Small intestine (tissue), 16 donors: ENCODE measurements at places on chromosomes 7 and 10. TPM values are rescaled to one million over a fixed set of nuclear protein-coding genes. Genes with fewer than 3 reads are reported as not detected.

DNA sequence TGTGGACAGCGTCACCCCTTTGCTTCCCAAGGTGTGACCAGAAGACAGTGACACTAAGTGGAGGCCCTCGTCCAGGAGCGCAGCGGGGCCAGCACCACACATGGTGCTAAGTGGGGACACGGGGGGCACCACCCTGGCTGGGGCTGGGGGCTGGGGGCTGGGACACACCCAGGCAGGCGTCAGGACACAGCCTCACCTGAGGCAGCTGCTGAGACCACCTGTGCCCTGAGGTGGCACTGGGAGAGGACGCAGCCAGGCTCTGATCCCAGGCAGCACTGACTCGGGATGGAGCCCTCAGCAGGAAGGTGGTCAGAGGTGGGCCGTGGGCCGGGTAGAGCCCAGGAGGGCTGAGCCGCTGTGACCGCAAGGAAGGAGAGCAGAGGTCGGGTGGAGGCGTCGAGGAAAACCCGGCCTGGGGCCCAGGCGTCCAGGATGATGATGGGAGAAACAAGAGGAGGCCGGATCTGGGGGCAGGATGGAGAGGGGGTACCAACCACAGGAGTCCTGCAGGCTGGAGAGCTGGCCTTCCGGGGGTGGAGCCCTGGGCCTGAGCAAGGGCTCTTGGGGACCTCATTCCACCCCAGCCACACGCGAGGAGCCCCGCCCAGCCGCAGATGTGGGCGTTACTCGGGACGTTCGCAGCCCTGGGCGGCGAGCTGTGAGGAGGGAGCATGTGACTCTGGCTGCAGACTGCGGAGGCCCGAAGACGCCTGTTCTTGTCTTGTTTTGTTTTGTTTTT lies 22.5 kb downstream of the LRRC27 start:
- no peak for DNase-seq

- DNase-seq = no peak
Observed at GRCh38 chr7:17374654-17375053, 76.2 kb downstream of the AHR start.

The IFIT1B gene
- polyA plus RNA-seq = 0.04 TPM

DNA sequence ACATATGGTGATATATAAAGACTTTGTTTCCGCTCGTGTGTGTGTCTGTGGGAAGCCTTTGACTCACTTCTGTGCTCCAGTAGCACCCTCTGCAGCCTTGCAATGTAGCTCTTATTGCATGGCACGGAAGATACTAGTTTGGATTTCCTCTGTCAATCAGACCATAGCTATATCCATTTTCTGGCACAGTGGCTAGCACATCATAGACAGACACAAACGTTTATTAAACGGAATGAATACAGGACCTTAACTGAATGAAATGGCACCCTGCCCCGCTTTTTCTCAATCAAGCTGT lies 124.0 kb upstream of the PTPN20 start:
- peak; percentile 70 for DNase-seq

The SPDYE6 gene
- not detected for polyA plus RNA-seq

- DNase-seq = peak; percentile 12
Observed at GRCh38 chr7:133061357-133061756, 20.5 kb downstream of the CHCHD3 start.

GRCh38 chr7:121307021-121307574 lies 21.7 kb upstream of the WNT16 start:
- DNase-seq = no peak

- no peak for DNase-seq
Observed at GRCh38 chr7:95250571-95250970, 73.8 kb downstream of the PON1 start.

The CPA2 gene
- polyA plus RNA-seq = 14.1 TPM

DNA sequence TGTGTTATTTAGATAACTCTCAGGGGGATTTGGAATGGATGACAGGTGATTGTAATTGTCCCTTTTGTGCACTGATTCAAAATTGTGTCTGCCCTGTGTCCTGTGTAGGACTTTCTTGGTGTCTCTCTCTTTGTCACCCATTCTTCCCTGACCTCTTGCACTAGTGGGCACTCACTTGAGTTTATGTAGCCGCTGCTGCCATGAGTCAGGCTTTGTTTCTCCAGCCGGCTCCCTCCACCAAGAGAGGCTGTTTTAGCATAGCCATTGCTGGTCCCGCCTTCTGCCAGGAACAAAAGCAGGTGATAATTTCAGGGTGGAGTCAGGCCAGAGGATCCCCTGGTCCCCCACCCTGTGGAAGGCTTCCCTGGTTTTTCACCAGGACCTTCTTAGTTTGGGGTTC lies 8.4 kb downstream of the COL17A1 start:
- no peak for DNase-seq

DNA sequence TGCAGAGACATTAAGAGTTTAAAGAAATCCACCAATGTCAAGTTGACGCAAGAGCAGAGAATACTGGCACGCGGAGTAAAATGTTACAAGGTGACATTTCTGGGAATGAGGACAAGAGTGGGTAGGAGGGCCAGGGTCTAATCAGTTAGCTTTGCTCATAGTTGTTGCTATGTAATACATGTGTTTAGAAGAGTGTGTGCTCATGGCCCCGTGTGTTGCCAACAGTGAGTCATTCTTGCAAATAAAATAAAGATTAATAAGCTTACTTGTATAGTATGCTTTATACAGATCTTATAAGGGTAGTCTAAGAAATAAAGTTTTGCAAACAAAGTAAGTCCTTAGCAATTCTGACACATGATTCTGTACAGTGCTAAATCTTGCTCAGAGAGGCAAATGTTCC lies 64.5 kb downstream of the DNMBP start:
- peak; percentile 67 for DNase-seq

GRCh38 chr10:23171232-23171876 lies 20.8 kb upstream of the PTF1A start:
- no peak for DNase-seq

GRCh38 chr7:141874787-141875186 lies 33.5 kb upstream of the PRSS37 start:
- DNase-seq = no peak

DNA sequence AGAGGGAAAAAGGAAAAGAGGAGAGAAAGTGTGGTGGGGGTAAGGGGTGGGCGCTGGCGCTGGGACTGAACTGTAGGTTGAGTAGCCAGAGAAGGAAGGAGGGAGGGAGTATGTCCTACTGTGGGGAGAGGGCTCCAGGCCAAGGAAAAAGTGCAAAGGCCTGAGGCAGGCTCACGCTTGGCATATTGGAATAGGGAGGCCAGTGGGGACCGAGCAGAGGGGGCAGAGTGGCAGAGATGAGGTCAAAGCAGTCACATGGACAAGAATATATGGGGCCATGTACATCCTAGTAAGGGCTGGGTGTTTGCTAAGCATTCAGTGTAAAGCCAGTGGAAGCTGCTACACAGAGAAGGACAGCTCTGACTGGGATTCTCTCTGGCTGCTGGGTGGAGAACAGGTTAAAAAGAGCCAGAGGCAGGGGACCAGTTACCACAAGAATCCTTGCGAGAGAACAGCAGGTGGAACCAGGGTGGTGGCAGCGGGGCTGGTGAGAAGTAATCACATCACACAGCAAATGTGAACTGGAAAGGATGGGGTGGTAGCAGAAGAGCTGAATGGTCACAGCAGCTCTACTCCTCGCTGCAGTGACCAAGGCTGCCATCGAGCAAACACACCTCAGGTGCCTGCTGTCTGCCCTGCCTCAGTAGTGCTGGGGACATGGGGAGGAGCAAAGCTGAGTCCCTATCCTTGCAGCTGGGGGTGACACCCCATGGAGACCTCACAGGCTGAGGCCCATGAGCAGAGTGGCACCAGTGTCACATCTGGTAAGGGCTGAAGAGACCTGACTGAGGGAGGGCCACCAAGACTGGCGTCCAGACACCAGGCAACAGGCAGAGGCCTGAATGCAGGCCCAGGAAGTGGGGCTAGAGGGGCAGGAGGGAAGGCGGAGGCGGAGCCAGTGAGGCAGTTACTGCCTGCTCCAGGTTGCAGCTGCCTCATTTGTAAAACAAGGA lies 39.5 kb downstream of the FAM53B start:
- DNase-seq = no peak

DNA sequence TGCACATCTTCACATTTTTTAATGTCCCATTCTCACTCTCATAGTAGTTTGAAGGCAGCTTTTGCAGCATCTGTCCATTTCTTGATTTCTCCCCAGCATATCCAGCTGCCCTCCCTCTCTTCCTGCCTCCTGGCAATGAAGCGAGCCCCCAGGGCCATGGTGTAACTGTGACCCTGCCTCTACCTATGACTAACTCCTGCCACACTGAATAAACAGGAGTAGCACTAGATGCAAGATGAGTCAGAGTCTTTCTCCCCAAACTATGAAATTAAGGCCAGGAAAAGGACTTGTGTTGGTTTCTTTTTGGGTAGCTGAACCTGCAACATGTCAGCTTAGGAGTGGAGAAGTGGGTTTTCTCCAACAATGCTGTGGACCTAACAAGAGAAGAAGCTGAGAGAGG lies 329.0 kb downstream of the RNLS start:
- no peak for DNase-seq

GRCh38 chr10:10094691-10095090 lies 923.0 kb upstream of the CELF2 start:
- DNase-seq = no peak

DNA sequence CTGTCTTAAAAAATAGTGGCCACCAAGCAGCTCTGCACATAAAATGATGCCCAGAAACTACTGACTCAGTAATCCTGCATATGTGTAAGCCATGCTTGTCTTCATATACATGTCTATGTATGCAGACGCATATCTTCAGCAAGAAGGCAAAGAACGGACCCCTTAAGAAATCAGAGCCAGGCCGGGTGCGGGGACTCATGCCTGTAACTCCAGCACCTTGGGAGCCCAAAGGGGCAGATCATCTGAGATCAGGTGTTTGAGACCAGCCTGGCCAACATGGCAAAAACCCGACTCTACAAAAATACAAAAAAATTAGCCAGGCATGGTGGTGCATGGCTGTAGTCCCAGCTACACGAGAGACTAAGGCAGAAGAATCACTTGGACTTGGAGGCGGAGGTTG lies 295.0 kb downstream of the TCERG1L start:
- DNase-seq = no peak
